ENCODE measurements at places on chromosomes 13 and 19.

DNA sequence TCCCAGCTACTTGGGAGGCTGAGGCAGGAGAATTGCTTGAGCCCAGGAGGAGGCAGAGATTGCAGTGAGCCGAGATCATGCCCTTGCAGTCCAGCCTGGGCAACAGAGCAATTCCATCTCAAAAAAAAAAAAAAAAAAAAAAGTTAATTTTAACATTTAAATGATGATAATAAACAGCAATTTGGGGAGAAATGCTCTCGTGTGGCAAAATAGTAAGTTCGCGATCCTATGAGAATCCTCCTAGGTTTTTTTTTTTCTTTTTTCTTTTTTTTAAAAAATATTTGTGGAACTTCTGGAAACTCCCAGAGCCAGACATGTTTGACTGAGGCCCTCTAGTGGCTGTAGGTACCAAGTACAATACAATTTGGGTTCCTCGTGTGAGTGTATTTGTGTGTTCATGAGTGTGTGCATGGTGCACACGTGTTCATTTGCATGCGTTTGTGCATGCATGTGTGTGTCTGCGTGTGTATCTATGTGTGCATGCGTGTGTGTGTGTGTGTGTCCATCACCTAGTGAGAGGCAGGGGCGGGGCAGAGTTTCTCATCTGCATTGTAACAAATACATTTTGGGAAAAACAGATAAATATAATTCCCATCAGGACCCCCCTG lies 31.2 kb downstream of the TMPRSS9 start:
- DNase-seq, result peak; percentile 57

DNA sequence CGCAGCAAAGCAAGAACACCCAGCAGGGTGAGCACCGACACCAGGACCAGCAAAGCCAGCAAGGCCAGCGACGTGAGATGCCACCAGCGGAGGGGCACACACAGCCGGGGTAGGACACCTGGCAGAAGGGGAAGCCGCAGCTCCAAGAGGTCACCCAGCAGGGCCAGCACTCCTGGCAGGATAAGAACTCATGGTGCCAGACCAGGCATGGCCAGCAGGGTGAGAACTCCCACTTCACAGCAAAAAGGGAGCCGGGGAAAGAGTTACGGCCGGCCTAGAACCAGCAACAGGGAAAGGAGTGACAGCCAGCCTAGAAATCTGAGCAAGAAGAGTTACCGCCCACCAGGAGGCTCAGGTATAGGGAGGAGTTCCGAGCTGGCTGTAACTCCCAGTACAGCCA lies 486 bp downstream of the SRRM5 start:
- no peak for DNase-seq

DNA sequence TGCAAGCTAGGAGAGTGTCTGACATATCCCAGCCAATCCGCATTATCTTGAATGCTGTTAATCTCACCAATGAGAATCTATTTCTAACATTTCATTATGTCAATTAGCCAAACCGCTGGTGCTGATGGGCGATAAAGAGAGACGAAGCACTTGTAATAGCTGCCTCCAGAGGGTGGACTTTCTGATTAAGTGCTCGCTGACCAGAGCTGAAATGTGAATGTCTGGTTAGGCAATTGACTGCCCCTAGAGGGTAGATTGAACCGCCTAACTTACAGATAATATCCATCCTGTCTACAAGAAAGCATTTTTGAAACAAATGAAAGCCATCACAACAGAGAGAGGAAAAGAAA lies 552 bp upstream of the GRWD1 start:
- DNase-seq, result no peak

- DNase-seq, result peak; percentile 77
Observed at GRCh38 chr19:46014941-46015686, 7.7 kb downstream of the PGLYRP1 start.

- DNase-seq, result peak; percentile 59
Observed at GRCh38 chr13:110116072-110116487, 190.9 kb downstream of the COL4A1 start.

GRCh38 chr13:78190296-78190695 lies 271.7 kb upstream of the EDNRB start:
- DNase-seq, result no peak

GRCh38 chr13:30329009-30329585 lies 21.7 kb upstream of the KATNAL1 start:
- DNase-seq, result no peak

DNA sequence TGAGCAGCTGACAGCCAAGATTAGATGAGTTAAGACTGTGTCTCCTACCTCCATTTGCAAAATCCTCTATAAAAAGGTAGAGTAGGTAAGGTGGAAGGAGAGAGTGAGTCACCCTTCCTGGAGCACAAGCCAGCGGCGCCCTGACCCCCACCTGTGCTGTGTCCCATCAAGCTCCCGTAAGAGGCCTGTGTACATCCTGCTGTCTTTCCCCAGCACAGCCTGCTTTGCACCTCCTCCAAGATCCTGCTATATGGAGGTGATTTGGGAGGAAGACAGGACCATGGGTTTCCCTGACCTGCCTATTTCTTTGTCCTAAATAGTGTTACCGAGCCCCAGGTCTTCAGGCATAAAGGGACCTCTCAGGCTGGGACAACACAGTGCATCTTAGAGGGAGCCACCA lies 62.3 kb upstream of the UQCRFS1 start:
- no peak for DNase-seq

- DNase-seq, result no peak
Observed at GRCh38 chr13:113595131-113595530, 10.6 kb downstream of the TFDP1 start.

- no peak for DNase-seq
Observed at GRCh38 chr13:50631041-50631440, 212.5 kb downstream of the DLEU7 start.

DNA sequence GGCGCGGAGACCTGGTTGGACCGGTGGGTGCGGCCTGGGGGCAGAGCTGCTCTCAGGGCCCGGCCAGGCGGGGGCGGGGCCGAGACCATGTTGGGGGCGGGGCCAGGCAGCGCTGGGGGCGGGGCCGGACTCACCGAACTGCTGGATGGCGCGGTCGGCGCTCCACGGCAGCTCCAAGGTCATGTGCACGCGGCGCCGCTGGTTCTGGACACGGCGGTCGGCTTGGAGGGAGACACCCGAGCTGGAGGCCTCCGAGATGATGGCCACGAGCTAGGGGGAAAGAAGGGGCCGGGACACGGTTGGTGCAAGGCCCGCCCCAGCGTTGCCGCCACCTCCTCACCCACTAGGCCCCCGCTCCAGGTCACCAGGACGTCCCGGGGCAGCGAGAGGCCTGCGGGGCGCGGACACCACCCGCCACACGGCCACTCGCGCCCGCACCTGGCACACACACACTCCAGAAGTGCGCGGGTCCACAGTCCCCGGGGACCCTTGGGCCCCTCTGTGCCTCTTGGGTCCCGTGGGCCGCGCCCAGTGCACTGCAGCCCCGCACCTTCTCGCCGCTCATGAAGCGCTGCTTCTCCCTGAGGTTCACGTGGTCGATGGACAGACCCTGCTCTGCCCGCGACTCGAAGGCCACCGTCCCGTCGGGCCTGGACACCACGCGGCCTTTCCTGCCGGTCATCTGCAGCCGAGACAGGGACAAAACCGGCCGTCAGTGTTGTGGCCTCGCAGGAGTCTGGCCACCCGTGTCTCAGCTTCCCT lies 8.7 kb downstream of the GPX4 start:
- DNase-seq, result peak; percentile 50

DNA sequence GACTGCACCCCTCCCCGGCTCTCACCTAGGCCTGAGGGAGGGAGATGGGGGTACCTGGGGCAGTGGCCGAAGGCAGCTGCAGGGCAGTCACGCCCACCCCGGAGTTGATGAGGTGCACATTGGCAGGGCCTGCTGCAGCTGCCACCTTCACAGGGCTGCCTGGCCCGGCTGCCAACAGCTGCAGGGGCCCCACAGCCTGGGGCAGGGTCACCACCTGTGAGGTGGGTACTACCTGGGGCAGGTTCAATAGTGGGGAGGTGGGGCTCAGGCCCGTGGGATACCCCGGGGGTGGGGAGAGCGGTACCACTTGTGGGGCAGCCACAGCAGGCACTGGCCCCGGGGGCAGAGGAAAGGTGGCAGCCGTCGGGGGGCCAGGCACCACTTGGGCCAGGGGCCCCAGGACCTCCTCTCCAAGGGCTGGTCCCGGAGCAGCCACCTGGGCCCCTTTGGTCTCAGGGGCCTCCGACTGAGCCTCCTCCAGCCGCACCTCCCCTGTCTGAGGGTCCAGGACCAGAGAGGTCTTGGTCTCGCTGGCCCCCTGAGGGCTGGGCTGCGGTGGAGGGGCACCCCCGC lies 2.7 kb downstream of the SIX5 start:
- DNase-seq, result no peak

DNA sequence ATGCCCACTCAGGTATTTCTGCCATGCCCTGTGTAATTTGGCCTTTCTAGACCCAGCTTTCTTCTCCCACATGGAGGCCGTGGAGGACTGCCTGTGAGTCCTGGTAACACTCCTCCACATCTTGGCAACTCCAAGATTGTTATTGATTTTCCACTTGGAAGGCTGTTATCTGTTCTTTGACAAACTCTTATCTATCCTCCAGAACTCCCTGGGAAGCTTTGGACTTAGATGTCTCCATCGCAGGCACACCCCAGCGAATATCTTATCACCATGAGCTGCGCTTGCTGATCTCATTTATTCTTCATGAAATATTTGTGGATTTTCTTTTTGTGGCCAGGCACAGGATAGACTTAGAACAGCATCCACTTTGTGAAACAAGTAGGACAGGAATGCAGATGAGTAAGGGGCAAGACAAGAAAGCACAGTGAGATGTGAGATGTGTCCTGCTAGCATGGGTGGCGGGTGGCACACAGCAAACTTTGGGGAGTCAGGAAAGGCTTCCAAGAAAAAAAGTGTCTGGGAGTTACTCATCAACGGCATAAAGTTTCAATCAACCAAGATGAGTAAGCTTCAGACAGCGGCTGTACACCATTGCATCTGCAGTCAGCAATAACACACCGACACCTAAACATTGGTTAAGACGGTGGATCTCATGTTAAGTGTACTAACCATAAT lies 84.5 kb upstream of the IRS2 start:
- DNase-seq, result no peak

GRCh38 chr13:41864658-41865057 lies 96.3 kb downstream of the VWA8 start:
- DNase-seq, result no peak

- no peak for DNase-seq
Observed at GRCh38 chr19:40005691-40006272, 8.9 kb downstream of the ZNF546 start.

DNA sequence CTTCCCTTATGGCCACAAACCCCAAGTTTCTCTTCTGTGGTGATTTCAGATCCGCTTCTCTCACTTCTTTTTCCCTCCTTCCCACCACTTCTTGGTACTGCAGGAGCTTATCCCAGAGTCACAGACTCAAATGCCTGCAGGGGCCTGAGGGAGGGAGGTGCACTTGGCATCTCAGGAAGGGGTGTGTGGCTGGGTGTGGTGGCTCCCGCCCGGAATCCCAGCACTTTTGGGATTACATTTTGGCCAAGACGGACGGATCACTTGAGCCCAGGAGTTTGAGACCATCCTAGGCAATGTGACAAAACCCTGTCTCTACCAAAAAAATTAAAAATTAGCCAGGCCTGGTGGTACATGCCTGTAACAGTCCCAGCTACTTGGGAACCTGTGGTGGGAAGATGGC lies 5.6 kb downstream of the USF2 start:
- no peak for DNase-seq

GRCh38 chr19:35592226-35592625 lies 6.3 kb downstream of the PMIS2 start:
- DNase-seq, result peak; percentile 8

GRCh38 chr19:29812080-29812880 lies 489 bp downstream of the CCNE1 start:
- DNase-seq, result peak; percentile 33

- DNase-seq, result no peak
Observed at GRCh38 chr13:81929988-81930387, 1589.1 kb upstream of the SPRY2 start.

DNA sequence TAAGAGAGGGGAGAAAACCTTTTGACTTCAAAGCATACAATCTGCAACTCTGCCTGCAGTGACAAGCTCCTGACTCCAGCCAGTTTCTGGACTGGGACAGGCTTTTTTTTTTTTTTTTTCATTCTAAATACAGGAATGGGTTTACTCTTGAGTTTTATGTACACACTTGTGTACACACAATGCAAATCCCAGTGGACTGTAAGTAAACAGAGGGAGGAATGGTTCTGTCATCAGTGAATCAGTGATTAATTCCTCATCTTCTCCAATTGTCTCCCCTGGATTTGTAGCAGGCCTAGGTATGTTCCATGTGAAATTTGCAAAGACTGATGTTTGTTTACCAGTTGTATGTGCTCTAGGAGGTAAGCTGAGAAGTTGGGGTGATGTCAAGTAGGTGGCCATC lies 184.8 kb downstream of the SHISA2 start:
- no peak for DNase-seq
